ENCODE measurements at places on chromosomes 6 and 20. TPM values are rescaled to one million over a fixed set of nuclear protein-coding genes. Genes with fewer than 3 reads are reported as not detected.

The ZC2HC1B gene
- total RNA-seq: not detected

The SEMG1 gene
- total RNA-seq: 0.24 TPM

The TAAR8 gene
- not detected for total RNA-seq

The ZSWIM1 gene
- total RNA-seq: 5.7 TPM

The BHLHE23 gene
- 0.42 TPM for total RNA-seq

The CLPSL2 gene
- not detected for total RNA-seq

Data from thymus (tissue), 14 donors.